ENCODE measurements at places on chromosomes 12 and 14.
A peak's percentile ranks its signal among the peaks of the same experiment; 100 is the strongest.

DNA sequence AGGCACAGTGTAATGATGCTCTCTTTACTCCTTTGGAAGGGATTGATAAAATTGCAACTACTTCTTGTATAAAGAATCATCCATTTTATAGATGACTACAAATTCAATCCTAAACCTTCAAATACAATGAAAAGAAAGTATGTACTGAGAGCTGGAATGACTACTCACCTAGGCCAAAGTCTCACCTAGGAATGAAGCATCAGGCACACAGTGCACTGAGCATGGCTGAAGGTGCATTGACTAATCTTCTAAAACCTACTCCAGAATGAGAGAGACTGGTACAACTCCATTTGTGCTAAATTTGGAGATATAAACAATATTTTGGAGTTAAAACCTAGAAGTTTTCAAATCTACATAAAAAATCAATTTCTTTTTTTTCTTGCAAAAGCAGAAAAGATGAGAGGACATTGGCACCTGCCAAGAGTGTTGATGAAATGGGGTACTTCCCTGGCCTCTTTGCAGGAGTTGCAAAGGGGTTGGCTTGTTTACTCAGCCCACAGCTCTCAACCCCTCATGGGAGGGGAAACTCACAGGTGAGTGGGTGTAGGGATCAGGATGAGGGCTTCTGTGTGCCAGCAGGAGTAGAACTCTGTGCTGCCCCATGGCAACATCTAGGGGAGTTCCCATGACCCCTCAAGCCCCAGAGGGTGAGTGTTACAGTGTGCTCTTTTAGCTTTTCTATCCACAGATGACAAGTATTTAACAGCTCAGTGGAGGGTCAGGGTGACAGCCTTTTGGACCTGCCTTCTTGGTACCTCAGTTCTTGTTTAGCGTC, 31.3 kb downstream of the CLECL1 start:
- no peak for DNase-seq

GRCh38 chr12:98645572-98646067, 530 bp downstream of the APAF1 start:
- peak; percentile 11 for DNase-seq

- DNase-seq: no peak
These were observed 8.3 kb downstream of the ALG10 start for GRCh38 chr12:34030591-34030990.

DNA sequence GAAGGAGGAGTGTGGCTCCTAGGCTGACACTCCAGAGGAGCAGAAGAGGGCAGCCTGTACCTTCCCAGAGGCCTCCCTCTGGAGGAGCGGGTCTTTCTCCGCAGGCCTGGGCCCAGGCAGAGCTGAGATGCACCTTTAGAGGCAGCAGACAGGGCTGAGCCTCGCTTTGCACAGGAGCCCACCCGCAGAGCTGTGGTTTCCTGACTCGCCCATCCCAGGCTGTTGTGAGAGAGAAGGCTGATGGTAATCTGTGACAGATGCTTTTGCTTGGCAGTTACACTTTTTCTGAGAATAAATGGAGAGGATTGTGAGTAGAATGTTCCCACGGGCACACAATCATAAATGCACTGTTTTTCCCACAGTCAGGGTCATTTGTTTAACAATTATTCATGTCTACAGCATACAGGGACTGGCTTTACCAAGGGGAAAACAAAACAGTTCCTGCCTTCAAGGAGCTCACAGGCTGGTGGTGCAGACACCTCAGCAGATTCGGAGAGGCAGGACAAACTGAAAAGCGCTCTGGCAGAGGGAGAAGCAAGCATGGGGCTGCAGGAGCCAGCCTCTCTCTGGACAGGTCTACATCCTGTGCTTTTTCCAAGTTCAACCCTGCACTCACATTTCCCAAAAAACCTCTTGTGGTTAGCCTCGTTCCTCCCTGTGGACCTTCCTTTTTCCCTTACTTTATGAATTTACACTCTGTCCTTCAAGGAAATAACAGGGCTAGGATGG, 13.9 kb downstream of the EVL start:
- DNase-seq: no peak

- no peak for DNase-seq
These were observed 460.8 kb downstream of the BCAT1 start for GRCh38 chr12:24488091-24488596.

DNA sequence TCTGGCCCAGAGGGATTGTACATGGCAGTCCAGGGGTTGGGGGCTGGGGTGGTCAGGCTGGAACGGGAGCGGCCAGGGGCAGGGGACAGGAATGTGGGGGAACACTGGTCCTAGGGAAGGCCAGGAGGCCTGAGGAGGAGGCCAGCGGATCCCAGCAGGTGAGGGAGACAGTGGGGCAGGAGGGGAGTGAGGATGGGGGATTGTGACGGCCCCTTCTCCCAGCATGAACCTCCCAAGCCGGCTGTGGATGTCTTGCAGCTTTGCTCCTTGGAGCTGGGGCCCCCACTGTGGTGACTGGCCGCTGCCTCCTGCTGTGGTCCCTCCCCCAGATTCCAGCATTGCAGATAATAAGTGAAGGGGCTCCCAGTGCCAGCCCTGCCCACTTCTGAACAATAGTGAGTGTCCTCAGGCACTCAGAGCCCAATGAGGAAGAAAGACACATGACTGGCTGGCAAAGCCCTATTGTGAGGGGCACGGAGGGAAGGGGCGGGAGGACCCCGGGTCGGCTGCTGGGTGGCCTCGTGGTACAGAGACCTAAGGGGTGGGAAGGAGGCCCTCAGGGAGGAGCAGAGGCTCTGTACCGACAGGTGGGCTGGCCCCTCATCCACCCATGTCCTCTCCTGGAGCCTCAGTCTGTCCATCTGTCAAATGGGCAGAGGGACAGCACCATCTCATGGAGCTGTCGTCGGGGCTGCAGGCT, 215.0 kb downstream of the KIF26A start:
- no peak for DNase-seq

GRCh38 chr12:13503094-13503835, 306.7 kb downstream of the EMP1 start:
- DNase-seq: no peak

- no peak for DNase-seq
These were observed 231.4 kb upstream of the RTL1 start for GRCh38 chr14:101134851-101135433.

DNA sequence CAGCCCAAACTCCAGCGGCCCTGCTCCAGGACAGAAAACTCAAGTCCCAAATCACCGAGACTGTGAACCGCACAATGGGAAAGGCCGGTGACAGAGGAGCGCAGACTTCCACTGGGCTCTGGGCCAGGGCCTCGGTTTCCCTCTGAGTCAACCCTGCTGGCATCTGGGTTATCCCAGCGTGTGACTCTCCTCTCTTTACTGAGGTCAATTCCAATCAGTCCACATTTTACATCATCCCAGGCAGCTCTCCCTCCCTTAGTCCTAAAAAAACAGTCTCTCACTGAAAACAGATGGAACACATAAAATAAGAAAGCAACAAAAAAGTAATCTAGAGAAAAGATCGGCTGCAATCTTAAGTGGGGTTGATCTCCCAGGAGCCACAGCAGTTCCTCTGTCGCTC, 36.9 kb downstream of the ITPK1 start:
- no peak for DNase-seq

DNA sequence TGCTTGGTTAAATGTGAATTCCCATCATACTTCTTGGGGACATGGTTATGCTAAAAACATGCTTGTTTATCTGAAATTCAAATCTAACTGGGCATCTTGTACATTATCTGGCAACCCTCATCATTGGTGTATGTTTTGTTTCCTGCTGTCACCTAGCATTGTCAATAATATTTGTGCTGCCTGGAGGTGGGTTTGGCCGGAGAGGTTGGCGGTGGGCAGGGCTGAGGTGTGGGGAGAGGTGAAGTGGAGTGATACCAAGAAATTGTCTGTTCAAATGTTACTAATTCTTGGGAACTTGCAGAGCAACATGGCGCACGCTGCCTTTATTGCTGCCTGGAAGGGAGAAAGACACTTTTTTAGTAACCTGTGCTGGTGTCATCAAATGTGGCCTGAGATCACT, 280.5 kb downstream of the VRK1 start:
- DNase-seq: no peak

GRCh38 chr14:34113005-34113511, 162.2 kb upstream of the EGLN3 start:
- no peak for DNase-seq

GRCh38 chr14:105862581-105863239, 336.3 kb downstream of the TMEM121 start:
- DNase-seq: no peak

DNA sequence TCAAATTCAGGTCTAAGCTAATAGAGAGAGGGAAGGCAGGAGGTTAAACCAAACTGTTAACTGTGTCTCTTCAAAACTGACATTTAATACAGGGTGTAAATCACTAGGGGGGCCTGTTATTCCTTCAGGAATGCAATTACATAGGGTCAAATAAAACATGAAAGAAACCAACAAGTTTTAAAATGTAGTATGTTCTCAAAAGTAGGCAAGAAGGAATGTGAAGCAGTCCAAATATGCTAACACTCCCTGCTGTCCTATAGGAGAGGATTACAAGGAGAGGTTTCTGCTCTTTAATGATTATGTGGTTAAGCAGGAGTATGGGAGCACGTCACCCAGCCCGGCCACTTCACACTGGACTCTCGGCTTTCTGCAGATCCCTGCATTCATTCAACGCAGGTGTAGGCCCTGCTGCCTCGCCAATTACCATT, 42.5 kb upstream of the BMP4 start:
- peak; percentile 90 for DNase-seq

DNA sequence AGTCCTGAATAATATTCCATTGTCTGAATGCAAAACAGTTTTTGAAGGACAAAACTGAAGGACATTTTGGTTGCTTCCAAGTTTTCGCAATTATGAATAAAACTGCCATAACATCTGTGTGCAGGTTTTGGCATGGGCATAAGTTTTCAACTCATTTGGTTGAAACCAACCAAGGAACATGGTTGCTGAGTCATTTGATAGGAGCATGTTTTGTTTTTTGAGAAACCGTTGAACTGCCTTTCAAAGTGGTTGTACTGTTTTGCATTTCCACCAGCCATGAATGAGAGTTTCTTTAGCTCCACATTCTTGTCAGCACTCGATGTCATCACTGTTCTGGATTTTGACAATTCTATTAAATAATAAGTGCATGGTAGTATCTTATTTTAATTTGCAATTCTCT, 23.0 kb upstream of the GSG1 start:
- DNase-seq: no peak

DNA sequence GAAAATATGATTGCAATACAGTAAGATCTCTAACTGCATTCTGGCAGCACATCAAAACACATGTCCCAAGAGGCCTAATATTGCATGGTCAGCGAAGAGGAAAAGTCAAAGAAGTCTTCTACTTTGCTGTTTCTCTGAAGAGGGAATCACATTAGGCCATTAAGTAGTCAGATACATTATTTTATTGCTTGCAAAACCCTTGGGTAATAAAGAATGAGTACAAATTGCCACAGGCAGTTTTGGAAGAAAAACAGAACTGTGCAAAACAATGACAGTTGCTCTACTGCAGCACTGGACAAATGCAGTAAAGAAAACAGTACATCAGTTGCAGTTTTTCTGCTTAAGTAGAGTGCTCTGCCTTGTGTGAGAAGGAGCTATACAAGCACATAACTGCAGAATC, 211.9 kb downstream of the MED13L start:
- no peak for DNase-seq

GRCh38 chr12:89706986-89707702, 1.5 kb downstream of the ATP2B1 start:
- peak; percentile 7 for DNase-seq

- no peak for DNase-seq
These were observed 123.4 kb downstream of the DICER1 start for GRCh38 chr14:95033682-95034632.

- DNase-seq: no peak
These were observed 72.3 kb downstream of the SLC4A8 start for GRCh38 chr12:51496895-51497294.

GRCh38 chr14:99971087-99971940, 93.9 kb upstream of the EVL start:
- peak; percentile 87 for DNase-seq

DNA sequence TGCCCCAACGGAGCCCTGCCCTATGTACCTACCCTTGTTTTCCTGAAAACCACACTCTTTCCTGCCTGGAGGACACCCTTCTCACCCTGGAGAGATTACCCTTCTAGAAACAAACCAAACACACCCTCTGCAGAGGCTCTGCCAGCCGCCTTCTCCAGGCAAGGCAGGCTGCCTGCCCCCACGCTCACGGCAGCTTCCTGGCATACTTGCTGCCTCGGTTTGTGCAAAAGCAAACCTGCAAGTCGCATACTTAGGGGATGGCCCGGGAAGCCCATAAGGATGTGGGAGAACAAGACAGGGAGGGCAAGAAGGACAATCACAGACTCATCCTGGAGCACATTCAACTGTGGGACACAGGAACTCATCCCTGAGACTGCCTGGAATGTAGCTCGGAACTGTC, 154.0 kb upstream of the DIO3 start:
- no peak for DNase-seq

GRCh38 chr12:58413794-58414193, 472.4 kb downstream of the ATP23 start:
- DNase-seq: no peak

GRCh38 chr12:124767066-124767821, 96.4 kb downstream of the SCARB1 start:
- peak; percentile 83 for DNase-seq

GRCh38 chr12:10661338-10661737, 12.5 kb downstream of the STYK1 start:
- DNase-seq: no peak

GRCh38 chr14:48584031-48584430, 908.6 kb upstream of the MDGA2 start:
- peak; percentile 39 for DNase-seq

DNA sequence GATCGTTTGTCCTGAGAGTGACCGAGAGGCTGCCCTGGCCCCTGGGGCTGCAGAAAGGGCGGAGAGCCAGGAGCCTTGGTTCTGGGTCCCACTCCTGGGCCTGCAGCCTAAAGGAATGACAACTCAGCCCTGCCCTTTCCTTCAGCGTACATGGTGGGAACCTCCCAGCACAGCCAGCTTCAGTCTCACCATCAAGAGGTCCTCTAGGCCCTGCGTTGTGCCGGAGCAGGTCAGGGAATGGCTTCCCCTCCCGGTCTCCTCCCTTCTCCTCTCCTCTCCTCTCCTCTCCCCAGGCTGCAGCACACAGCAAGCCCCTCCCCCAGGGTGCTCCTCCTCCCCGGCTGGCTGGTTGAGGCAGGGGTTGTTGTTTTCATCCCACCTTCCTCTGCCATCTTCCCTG, 44.6 kb upstream of the TUNAR start:
- DNase-seq: no peak

- no peak for DNase-seq
These were observed 125.2 kb upstream of the PARP11 start for GRCh38 chr12:3998397-3998796.

- no peak for DNase-seq
These were observed 629.3 kb downstream of the DIO2 start for GRCh38 chr14:79581912-79582576.

DNA sequence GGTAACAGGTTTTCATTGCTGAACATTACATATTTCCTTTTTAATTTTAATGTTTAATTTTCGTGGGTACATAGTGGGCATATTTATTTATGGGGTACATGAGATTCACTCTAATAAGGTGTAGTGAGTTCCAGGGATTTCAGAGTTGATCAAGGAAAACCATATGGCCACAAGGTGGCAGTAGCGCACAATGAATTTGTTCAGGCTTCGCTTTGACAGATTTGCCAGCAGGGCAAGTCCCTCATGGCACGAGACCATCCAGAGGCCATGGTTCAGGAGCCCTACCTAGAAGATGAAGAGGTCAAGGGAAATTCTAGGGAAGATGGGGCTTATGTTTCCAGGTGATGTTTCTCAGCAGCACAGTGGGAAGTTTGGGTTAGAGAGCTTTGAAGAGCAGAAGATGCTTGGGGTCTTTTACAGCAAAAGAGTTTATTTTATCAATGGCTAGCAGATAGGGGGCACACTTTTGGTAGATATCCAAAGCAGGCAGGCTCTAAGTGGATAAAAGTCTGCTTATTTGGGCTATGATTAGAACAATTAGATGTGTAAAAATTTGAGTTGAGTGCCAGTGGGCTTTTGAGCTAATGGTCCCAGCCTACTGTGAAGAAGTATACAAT, 1004.4 kb downstream of the AACS start:
- peak; percentile 53 for DNase-seq

Data from urothelium cell line (cell line).